ENCODE measurements at places on chromosomes 13 and 19. TPM values are rescaled to one million over a fixed set of nuclear protein-coding genes. Genes with fewer than 3 reads are reported as not detected.

- DNase-seq, result no peak
These were observed 155.5 kb downstream of the TBC1D4 start for GRCh38 chr13:75326173-75327134.

- no peak for DNase-seq
These were observed 12.1 kb downstream of the METTL21C start for GRCh38 chr13:102682727-102683126.

GRCh38 chr19:19403373-19403901, 2.0 kb upstream of the GATAD2A start:
- DNase-seq, result peak; percentile 84

GRCh38 chr13:99610702-99611289, 109.5 kb downstream of the TM9SF2 start:
- DNase-seq, result no peak

- no peak for DNase-seq
These were observed 31.4 kb downstream of the PHF11 start for GRCh38 chr13:49527123-49527522.

- DNase-seq, result no peak
These were observed 73.3 kb downstream of the TNFRSF19 start for GRCh38 chr13:23643338-23644125.

GRCh38 chr13:109642358-109642757, 144.0 kb downstream of the IRS2 start:
- no peak for DNase-seq

The CNN1 gene
- total RNA-seq, result 7.1 TPM

The DNAAF3 gene
- total RNA-seq, result 0.59 TPM

The OR7G1 gene
- total RNA-seq, result not detected

The DCT gene
- under 0.01 TPM for total RNA-seq

The CEACAM3 gene
- total RNA-seq, result not detected

The TMEM238 gene
- total RNA-seq, result 0.29 TPM

The CHST8 gene
- total RNA-seq, result not detected

The PALM3 gene
- total RNA-seq, result not detected
